ENCODE measurements at places on chromosomes 3 and 15. TPM values are rescaled to one million over a fixed set of nuclear protein-coding genes. Genes with fewer than 3 reads are reported as not detected.

GRCh38 chr15:67674983-67675382 is 132.5 kb downstream of the MAP2K5 start:
- no peak for DNase-seq

DNA sequence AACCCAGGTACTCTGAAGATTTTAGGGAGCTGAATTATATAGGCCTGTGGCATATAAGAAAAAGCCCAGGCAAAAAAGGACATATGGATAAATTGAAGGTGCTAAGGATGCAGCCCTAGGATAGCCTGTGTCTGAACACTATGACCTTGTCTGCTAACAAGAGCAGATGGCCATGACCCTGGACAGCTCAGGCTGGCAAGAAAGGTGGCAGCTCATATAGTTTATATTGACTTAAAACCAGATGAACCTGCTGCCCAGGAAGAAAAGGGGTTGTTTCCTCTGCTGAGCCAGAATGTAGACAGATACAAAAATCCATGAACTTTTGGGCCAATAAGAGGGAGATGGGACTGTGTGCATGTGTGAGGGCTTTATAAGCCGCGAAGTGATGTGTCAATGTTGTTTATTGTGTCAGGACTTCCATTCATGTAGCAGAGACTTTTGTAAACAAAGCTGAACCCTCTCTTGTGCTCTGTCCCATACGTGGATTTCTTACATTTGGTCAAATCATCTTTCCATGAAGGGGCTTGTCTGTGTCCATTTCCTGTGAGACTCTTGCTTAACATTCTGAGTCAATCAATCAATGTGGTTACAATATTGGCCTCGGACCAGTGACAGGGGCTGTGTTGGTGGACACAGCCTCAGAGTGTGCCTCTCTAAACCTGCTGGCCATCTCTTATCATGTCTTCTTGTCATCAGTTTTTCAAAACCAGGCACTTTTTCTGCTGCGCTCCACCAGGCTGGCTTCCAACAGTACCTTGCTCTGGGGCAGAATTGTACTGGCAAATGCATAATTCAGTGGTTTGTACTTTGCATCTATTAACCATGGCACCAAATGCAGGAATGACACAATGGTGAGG is 321.2 kb downstream of the WDR72 start:
- DNase-seq, result no peak

GRCh38 chr3:130851277-130851676 is 42.6 kb upstream of the ATP2C1 start:
- no peak for DNase-seq

- no peak for DNase-seq
Measured at GRCh38 chr15:39447881-39448280, 133.0 kb upstream of the THBS1 start.

- DNase-seq, result no peak
Measured at GRCh38 chr15:29133791-29134190, 135.8 kb downstream of the NSMCE3 start.

GRCh38 chr3:186598108-186598784 is 14.6 kb upstream of the AHSG start:
- no peak for DNase-seq

DNA sequence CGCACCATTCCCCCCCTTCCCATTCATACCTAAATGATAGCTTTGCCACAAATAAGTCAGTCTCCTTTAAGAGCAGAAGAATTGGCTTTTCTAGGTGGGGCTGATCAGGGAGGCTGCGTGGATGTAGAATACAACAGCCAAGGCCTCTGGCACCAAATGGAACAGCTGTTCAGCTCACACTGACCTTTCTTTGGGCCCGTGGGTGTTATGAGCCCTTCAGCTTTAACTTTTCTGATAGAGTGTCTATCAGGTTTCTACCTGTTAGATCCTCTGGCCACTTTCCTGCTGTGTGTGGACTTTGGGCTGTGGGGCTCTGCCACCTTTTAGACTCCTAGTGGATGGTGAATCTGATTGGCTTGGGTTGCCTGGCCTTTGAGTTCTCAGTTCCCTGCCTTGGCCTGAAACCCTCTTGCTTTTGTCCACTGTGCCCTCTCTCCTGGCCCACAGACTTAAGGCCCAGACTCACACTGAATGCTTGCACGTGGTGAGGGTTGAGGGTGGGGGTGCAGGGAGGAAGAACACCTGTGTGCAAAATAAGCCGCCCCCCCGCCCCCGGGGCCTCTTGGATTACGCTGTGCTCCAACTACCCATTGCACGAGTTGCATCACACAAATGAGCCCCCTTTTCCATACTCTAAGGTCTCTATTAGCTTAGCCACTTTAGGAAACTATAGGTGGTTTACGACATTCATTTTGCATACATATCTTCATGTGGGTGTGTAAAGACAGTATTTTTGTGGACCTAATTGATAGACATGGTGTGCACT is 1.3 kb upstream of the RFX7 start:
- peak; percentile 89 for DNase-seq

DNA sequence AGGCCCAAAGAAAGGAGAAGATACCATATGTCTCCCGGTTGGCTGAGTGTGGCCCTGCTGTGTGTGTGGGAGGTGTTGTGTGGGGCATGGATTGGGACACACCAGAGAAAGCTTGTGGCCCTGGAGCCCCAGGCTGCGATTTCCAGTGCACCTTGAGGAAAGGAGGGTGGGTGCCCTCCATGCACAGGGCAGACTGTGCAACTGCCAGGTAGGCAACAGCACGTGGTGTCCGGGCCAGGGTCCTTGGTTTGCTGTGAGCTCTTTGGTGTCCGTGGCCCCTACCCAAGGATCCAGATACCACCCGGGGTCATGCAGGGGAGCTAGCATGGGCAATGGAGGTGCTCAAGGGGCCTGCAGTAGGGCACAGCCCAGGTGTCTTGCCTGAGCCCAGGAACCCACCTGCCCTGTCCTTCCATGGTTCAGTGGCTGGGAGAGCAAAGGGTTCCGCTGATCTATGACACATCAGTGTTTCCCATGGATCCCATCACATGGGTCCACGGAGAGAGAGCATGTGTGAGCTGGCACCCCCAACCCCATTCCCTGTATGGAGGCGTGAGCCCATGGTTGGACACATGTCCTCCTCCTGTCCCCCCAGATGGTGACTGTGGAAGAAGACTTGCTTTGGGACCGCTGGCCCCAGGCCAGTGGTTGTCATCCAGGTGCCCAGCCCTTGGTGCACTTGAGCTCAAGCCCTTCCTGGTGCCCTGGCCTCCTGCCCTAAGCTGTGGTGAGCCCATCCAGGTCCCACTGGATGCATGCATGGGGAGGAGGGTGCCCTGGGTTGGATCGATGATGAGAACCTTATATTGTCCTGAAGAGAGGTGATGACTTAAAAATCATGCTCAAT is 223.4 kb downstream of the SNRPN start:
- DNase-seq, result no peak

DNA sequence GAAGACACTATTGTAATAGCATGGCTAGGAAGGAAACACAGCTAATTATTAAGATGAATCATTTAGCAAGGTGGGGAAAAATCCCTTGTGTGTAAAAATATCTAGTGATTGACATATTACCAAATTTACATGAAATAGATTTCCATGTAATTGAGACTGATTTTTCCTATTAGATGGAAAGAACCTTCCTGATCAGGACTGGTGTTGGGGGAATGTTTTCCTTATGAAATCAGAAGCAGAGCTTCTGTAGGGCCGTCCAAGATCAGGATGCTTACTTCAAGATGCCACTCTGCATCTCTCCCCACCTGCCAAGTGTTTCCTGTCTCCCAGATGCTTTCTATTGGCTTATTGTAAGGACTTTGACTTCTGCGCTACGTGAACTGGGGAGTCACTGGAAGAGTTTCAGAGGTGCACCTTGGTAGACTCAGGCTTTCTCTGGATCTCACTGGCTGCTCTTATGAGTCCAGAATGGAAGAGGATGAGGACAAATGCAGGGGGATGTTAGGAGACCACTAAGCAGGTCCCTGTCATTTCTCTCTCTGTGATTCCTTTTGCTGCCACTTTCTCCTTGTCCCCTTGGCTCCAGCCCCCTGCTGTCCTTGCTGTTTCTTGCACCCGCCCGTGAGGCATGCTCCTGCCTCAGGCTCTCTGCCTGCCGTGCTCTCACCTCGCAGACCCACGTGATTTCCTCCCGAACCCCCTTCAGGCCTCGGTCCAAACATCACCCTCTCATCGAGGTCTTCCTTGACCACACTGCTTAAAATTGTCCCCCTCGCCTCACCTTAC is 30.1 kb downstream of the BTD start:
- DNase-seq, result no peak

DNA sequence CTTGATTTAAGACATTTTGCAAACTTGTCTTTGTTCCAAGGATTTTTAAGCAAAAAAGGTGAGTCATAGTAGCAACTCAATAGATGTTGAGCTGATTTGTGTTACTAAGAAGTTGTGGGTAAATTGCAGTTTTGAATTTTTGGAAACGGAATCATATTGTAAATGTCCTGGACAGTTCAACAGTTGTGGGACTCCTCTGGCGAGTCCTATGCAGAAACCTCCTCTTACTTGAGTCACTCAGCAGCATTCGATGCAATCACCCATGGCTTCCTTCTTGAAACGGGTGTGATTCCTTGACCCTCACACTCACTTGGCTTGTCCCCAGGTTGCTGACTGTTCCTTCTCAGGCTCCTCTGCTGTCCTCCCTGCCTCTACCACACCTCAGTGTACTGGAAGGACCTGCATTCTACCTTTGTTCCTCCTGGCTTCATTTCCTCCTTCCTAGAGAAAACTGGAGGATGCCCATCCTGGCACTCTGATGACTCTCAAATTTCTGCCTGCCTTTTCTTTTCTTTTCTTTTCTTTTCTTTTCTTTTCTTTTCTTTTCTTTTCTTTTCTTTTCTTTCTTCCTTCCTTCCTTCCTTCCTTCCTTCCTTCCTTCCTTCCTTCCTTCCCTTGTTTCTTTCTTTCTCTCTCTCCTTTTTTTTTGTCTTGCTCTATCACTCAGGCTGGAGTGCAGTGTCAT is 52.8 kb upstream of the DGKG start:
- peak; percentile 63 for DNase-seq

DNA sequence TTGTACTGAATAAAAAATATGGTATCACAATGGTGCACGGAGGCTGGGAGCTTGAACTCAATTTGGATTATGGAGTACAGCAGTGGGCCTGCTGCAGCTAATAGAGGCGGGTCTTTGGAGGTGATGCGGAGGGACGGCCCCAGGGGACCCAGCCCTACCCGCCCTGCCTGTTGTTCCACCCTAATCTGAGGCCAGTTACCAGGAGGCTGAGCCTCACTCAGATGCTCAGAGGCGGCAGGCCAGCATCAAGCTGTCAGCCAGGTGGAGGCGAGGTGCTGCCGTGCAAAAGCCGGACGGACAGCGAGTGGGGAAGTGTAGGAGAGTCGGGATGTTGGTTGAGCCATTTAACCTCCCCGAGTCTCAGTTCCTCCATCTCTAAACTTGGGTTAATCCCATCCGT is 218.5 kb upstream of the RGMA start:
- no peak for DNase-seq

- DNase-seq, result no peak
Measured at GRCh38 chr15:39427705-39428104, 153.2 kb upstream of the THBS1 start.

DNA sequence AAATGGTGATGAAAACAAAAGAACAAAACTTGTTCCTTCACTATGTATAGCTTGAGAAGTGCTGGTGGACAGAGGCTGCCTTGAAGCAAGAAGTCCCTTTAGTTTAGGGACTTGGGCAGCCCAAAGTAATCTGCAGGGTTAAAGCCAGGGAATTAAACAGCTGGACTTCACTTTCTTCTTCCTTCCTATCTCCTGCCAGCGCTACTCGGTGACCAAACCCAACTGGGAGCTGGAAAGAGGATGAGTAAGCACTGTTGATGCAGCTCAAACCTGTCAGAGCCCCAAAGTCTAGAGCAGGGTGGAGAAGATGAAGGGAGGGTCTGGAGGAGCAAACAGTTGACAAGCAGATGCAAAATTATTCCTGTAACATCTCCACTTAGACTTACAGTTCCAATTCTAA is 73.1 kb upstream of the FBN1 start:
- no peak for DNase-seq

DNA sequence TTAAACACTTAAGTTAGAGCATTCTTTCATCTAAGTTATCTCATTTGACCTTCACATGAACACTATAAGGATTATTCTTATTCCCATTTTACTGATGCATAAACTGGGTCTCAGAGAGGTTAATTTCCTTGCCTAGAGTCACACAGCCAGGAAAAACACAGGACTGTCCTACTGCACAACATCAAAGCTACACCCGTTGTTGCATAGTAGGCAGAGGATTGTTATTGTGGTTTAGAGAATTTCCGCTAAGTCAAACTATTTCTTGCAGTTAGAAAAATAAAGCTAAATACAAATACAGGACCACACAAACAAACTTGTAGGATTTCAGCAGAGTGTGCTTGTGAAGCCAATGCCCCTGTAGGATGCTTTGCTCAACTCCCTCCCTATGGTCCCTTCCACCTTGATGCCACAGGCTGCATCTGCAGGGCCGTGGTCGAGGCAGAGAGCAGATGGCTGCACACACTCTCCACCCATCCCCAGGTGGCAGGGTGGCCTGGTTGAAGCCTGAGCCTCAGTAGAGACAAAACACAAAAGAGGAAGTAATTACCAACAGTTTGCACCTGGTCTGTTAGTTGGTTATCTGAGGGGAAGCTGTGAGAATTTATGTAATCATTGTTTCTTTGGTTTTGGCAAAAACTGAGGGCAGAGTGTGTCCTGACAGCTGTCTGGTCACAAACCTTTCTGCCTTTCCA is 41.1 kb upstream of the SKOR1 start:
- no peak for DNase-seq

DNA sequence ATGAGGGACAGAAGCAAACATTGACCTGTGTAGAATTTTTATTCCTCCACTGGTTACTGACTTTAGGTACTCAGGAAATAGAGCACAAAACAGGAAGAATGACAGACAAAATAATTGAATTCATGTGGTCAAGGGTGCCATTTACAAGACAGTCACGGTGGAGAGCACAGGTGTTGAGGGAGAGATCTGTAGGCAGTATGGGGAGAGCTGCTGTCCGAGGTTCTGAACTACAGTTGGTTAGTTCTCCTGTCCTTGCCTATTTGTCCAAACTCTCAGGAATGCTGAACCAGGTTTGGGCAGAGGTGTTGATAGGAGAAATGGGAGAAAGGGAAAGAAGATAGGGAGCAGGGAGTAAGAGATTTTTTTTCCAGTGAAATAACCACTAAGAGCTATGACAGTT is 178.5 kb upstream of the ZBTB20 start:
- DNase-seq, result peak; percentile 21

The LEKR1 gene
- 2.5 TPM for polyA plus RNA-seq

The RPL15 gene
- 3,526 TPM for polyA plus RNA-seq

The PLOD2 gene
- 118 TPM for polyA plus RNA-seq

The RASGRF1 gene
- polyA plus RNA-seq, result not detected

The TRIM42 gene
- not detected for polyA plus RNA-seq

Data from small intestine (tissue), 16 donors.